ENCODE measurements at places on chromosomes 7 and 10.

GRCh38 chr7:91180746-91181145 is 83.5 kb upstream of the FZD1 start:
- DNase-seq, result no peak
- H3K4me1 ChIP-seq, result no peaks in the 10 kb centered on the region
- no peaks in the 10 kb centered on the region for H3K27me3 ChIP-seq
- H3K27ac ChIP-seq, result no peak overlapping the region
- no peak overlapping the region for H3K4me3 ChIP-seq
- H3K36me3 ChIP-seq, result no peaks in the 10 kb centered on the region

DNA sequence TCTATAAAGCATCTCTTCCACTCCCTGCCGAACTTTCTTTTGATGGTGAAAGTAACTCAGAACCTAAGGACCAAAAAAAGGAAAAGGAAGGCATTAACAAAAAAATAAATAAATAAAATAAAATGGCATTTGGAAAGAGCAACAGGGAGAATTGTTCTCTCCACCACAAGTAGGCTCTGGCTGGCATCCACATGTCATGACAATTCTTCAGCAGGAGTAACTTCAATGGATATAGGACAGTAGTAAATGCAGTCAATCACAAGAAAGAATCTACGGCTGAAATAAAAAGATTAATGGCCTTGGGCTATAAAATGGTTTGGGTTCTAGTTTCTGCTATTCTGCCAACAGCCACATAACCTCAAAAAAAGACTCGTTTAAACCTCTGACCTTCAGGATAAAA is 23.9 kb downstream of the NCAPG2 start:
- DNase-seq, result no peak
- H3K36me3 ChIP-seq, result peaks cover 6% of the 10 kb centered on the region
- H3K4me3 ChIP-seq, result no peak overlapping the region
- H3K27ac ChIP-seq, result no peak overlapping the region

DNA sequence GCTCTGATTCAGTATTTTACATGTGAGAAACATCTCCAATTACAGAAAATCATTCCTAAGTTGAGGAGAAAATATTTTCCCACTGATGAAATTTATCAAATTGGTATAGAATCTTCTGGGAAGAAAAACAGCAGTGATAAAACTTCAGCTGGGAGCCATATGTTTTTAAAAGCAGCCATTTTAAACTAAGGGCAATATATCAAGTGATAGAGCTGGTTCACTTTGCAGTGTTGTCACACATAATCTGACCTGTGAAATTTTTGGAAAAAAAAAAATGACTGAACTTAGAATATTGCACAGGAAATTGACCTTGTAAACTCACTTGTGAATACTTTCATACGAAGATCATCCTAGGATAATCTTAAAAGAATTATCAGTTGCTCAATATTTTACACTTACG is 10.5 kb upstream of the EZH2 start:
- H3K4me3 ChIP-seq, result no peak overlapping the region
- H3K27me3 ChIP-seq, result peaks cover 13% of the 10 kb centered on the region
- no peaks in the 10 kb centered on the region for H3K4me1 ChIP-seq
- no peak for DNase-seq
- no peaks in the 10 kb centered on the region for H3K36me3 ChIP-seq
- no peak overlapping the region for H3K27ac ChIP-seq

DNA sequence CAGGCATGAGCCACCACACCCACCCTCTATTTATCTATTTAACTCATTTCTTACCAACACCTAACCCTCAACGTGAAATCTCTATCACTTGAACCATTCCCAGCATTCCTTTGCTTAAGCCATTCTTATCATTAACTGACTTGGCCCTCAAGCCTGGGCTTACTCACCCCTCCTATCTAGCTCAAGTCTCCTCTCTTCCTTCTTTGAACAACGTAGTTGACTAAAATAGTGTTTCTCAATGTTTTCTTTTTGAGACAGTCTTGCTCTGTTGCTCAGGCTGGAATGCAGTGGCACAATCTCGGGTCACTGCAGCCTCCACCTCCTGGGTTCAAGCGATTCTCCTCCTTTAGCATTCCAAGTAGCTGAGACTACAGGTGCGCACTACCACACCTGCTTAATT is 7.0 kb downstream of the ANXA7 start:
- DNase-seq, result no peak
- H3K27me3 ChIP-seq, result no peaks in the 10 kb centered on the region
- H3K36me3 ChIP-seq, result peaks cover 31% of the 10 kb centered on the region
- H3K4me3 ChIP-seq, result no peak overlapping the region

Measured in Calu3 (cell line).